ENCODE measurements at places on chromosomes 2 and 18.

- no peak for DNase-seq
Measured at GRCh38 chr2:59171019-59171418, 929.9 kb upstream of the FANCL start.

- no peak for DNase-seq
Measured at GRCh38 chr2:33791625-33792024, 192.5 kb upstream of the FAM98A start.

- peak; percentile 82 for DNase-seq
Measured at GRCh38 chr2:148994341-148994740, 44.2 kb upstream of the LYPD6B start.

DNA sequence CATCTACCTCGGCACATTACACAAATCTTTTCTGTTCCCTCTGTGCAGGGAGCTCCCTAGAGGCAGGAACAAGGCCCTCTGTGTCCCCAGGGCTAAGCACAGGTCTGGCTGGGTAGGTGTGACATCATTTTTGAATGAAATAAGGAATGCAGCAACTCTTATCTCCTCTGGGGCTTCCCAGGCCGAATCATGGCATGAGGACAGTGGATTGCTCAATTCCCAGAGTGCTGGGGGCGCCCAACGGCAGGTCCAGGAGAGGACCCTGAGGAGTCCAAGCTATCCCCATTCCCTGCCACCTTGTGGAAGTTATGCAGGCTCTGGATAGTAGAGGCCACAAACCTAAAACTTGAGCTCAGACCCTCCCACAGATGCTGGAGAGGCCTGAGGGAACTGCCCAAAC is 158.0 kb upstream of the RAB6C start:
- DNase-seq, result no peak

DNA sequence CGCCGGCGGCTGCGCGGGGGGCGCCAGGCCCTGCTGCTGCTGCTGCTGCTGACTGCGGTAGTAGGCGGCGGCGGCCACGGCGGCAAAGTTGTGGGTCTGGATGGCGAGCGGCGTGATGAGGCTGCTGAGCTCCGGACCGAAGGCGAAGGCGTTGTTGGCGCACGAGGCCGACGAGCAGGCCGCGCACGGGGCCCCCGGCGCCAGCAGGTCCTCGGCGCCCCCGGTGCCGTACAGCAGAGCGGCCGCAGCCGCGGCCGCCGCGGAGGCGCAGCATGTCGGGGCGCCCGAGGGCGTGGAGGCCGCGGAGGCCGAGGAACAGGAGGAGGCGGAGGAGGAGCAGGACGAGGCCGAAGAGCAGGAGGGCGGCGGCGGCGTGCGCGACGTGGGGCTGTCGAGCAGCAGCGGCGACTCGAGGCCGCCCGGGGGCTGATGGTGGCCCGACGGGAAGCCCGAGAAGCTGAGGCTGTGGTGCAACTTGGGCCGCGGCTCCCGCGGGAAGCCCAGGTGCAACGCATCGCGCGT is 1.8 kb downstream of the ZFP36L2 start:
- no peak for DNase-seq

DNA sequence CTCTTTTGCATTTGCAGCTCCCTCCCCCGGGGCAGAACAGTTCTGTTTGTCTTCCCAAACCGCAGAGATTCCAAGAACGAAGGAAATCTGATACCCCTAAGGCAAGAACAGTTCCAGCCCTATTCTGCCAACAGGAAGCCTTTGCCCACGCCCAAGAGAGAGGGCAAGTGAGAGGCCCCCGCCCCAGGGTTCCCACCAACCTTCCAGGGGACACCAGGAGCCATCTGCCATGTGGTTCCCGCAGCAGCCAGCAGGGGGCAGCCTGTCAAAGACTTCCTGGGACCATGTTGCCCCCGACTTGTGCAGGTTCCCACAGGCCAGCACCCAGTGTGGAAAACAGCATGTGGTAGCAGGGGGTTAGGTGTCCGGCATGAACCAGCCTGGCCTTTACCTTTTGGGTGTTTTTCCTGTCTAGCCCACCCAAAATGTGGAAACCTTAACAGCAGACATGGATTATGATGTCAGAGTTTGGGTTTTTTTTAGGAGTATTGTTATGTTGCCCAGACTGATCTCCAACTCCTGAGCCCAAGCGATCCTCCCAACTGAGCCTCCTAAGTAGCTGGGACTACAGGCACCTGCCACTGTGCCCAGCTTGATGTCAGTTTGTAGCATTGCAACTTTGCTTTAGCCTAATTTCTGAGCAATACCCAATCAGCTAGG is 21.7 kb upstream of the EFHD1 start:
- peak; percentile 49 for DNase-seq

DNA sequence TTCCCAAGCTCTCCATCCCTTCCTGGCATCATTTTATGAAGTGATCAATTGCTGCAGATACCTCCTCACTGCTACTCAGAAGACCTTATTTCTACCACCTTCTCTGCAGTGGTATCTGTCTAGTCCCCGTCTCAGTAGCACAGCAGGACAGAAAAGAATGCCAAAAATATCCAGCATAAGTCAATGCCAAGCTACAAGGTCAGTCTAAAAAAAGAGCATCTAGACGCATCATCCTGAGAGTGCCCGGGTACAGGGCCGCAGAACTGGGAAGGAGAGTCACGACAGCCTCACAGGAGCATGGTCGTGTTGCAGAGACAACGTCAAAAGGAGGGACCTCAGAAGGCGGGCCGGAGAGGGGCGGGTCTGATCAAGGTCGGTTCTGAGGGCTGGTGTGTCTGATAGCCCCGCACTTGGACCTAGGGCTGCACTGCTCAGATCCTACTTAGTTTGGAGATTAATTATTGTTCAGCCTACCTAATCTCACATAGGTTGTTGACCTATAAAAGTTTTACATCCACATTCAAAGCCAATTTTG is 24.3 kb upstream of the SNTG2 start:
- no peak for DNase-seq

DNA sequence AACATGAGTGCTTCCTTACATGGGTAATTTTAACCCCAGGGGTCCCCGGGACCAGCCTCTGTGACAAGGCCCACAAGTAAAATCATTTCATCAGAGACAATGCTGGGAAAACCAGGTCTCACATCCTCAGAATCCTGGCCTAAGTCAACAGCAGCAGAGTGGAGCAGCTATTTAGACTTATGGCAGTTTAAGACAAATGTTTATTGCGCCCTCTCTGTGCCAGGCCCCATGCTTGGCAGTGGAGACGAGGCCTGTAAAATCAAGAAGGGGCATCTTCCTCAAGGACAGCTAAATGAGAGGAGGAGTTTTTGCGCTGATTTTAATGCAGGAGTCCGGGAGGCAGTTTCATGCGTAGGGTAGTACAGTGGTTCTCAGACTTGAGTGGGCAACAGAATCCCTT is 56.0 kb upstream of the ACAA2 start:
- no peak for DNase-seq
